HepG2 (cell line): ENCODE measurements at places on chromosomes 13 and 19.

DNA sequence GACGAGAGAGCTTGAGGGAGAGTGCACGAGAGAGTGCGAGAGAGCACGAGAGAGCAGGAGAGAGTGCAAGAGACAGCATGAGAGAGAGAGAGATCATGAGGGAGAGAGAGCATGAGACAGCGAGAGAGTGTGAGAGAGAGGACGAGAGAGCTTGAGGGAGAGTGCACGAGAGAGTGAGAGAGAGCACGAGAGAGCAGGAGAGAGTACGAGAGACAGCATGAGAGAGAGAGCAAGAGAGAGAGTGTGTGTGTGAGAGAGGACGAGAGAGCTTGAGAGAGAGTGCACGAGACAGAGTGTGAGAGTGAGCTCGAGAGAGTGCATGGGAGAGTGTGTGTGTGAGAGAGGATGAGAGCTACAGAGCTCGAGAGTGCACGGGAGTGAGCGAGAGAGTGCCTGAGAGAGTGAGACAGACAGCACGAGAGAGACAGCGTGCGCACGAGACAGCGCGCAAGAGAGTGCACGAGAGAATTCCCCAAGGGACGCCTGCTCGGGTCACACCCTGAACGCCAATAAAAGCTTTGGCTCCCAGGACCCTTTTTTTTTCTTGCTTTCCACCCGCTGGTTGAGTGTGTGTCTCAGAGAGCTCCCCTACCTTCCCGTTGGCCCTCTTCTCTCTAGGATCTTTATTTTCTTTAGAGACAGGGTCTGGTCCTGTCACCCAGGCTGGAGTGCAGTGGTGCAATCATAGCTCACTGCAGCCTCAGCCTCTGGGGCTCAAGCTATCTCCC is 3.7 kb downstream of the CD70 start:
- no peak for DNase-seq

- DNase-seq: no peak
These were observed 121.8 kb downstream of the KCTD12 start for GRCh38 chr13:76764429-76764828.

DNA sequence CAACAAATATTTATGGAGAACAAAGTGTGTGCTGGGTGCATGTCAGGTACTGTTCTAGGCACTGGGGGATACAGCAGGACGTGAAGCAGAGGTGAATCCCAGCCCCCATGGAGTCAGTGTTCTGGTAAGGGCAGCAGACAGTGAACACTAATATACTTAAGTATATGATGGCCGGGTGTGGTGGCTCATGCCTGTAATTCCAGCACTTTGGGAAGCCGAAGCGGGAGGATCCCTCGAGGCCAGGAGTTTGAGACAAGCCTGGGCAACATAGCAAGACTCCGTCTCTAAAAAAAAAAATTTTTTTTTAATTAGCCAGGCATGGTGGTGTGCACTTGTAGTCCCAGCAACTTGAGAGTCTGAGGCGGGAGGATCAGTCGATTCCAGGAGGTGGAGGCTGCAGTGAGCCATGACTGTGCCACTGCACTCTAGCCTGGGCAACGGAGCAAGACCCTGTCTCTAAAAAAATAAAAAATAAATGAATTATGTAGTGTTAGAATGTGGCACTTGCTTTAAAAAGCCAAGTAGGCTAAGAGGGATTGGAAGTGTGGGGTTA is 22.6 kb downstream of the CHST8 start:
- no peak for DNase-seq

DNA sequence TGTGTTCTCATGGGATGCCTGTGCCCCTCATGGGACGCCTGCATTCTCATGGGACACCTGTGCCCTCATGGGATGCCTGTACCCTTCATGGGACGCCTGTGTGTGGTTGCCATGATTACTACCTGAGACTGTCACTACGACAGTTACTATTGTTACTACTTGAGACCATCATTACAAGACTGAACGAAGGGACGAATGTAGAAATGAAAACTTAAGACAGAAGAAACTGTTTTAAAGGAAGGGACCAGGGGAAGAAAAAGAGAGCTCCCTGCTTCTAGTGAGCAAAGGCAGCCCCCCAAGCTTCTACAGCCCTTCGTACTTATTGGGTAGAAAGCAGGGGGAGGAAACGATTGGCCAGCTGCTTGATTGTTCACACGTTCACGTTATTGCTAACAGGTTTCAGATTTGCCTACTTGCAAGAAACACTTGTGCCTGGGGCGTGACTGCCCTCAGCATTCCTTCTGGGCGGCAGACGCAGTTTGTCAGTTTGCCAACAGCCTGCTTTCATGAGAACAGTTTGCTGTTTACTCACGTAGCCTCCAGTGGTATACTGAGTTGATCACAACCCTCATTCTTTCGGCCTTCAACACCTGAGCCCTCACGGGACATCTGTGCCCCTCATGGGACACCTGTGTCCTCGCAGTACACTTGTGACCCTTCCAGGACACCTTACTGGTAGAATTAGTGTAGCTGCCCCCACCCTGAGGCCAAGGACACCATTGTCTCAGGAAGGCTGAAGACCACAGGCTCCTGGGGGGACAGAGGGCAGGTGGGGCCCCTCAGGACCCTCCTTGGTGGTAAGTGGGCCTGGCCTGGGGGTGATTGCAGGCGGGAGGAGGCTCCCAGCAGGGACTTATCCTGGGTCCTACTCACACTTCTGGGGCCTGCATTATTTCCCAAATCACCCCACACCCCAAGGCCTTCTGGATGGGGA is 2.5 kb upstream of the S1PR4 start:
- DNase-seq: no peak

GRCh38 chr19:30812099-30812678 is 440.0 kb downstream of the ZNF536 start:
- peak; percentile 28 for DNase-seq

- DNase-seq: no peak
These were observed 362.9 kb upstream of the PCDH20 start for GRCh38 chr13:61778531-61778930.

GRCh38 chr19:31656507-31656906 is 307.3 kb upstream of the TSHZ3 start:
- DNase-seq: no peak
